ENCODE measurements at places on chromosomes 5 and 9.

DNA sequence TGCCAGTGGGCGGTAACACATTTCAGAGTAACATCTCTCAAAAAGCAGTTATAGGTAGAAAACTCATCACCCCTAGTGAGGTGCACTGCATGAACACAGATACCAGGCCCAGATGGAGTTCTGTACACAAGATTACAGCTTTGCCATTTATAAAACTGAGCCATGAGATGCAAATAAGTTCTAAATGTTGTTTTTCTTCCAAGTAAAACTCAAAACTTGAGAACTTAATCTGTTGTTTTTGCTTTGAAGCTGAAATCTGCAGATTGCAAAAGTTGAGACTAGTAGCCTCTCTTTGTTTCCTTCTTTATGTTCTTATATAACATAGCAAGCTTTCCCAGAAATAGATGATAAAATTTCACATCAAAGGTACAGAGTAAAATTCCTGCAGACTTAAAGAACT lies 434.1 kb downstream of the PLK2 start:
- DNase-seq = no peak

DNA sequence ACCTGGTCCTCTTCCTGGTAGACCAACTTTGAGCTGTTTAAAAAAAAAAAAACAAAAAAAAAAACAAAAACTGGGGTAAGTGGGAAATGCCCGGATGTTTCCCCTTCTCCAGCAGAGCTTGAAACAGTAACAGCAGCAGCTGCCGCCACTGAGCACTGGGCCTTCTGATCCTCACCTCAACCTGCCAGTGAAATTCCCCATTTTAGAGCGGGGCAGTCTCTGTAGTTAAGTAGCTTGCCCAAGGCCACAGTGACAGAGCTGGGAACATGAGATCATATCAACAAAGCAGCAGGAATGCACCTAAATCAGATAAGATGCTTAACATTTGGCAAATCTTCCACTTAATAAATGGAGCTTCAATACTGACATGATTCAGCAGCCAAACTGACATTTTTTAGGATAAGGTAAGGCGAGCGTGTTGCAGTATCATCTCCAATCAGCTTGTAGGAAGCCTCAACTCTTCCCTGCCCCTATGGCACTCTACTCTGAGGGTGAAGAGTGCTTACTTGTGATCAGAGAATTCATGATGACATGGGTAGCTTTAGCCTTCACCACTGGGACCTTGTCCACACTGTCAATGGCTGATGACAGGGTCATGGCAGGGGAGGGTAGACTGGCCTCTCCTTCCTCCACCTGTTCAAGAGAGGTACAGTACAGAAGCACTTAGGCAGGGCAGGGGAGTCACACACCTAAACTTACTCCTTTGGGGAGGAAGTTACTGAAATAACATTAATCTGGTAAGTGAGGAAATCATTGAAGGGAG lies 9.3 kb downstream of the KIAA1191 start:
- DNase-seq = no peak

GRCh38 chr9:72633966-72634365 lies 112.6 kb downstream of the TMC1 start:
- no peak for DNase-seq

- DNase-seq = no peak
These were observed 185.2 kb upstream of the TRIM32 start for GRCh38 chr9:116501871-116502270.

GRCh38 chr9:27683181-27683580 lies 109.9 kb upstream of the C9orf72 start:
- DNase-seq = no peak

DNA sequence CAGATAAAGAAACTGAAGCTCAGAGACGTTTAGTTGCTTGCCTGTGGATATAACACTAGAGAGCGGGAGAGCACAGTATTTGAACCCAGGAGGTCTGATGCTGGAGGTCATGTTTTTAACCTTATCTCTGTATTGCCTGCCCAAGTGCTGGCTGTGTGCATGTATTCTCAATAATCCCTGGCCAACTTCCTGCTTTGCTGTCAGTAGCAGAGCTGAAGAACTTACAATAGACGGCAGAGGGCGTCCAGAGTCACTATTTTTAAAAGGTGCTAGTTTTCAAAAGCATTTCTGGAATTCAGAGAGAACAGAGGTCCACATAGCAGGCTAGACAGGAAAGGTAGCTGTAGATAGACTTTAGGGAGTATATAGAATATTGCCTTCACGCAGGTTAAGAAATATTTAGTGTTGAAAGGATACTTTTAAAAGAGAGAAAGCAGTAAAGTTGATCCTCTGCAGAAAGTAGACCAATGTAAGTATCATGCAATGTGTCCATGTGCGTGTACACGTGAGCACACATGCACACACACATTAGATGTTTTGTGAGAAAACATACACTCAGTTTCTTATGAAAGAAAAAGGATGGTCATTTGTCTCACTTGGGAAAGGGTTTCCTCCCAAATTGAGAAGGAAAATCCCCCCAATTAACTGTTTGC lies 46.3 kb downstream of the PTCD2 start:
- peak; percentile 12 for DNase-seq

Data from NCI-H345 (cell line).